ENCODE measurements at places on chromosomes 11 and 22.

GRCh38 chr11:108003623-108004022 lies 5.1 kb upstream of the CUL5 start:
- no peak for DNase-seq

GRCh38 chr11:34433899-34434298 lies 4.8 kb upstream of the CAT start:
- DNase-seq = no peak

DNA sequence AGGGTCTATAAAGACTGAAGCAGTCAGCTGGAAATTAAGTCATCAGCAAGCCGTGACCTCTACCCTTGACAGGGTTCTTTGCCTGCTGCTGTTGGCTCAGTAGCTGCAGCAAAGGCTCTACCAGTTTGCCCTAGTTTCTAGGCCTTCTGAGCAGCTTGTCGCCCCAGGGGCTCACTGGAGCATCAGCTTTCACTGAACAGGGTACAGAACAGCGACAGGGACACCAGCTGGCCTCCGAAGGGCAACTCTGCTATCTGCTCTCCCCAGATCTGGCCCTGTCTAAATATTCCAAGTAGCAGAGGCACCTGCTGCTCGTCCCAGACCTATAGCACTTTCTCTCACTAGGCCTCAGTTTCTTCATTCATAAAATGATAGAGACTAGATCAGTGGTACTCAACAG lies 42.4 kb downstream of the SMCO4 start:
- no peak for DNase-seq

GRCh38 chr11:93784935-93785360 lies 866 bp downstream of the MED17 start:
- DNase-seq = peak; percentile 20

DNA sequence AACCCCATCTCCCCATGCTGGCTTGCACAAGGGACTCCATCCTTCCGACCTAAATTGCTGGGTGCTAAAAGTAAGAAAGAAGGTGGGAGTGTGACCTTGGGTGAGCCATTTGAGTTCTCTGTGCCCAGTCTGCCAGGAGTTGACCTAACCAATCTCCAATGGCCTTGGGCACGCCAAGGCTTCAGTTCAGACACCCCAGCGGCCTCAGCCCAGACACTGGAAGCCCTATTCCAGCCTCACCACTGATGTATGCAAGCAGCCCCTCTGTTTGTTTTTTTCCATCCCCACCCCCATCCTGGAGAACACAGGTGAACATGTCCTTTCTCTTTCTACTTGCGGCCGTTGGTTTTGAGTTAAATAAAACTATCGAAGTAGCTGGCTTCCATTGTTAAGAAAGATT lies 31.9 kb downstream of the MYH9 start:
- no peak for DNase-seq

DNA sequence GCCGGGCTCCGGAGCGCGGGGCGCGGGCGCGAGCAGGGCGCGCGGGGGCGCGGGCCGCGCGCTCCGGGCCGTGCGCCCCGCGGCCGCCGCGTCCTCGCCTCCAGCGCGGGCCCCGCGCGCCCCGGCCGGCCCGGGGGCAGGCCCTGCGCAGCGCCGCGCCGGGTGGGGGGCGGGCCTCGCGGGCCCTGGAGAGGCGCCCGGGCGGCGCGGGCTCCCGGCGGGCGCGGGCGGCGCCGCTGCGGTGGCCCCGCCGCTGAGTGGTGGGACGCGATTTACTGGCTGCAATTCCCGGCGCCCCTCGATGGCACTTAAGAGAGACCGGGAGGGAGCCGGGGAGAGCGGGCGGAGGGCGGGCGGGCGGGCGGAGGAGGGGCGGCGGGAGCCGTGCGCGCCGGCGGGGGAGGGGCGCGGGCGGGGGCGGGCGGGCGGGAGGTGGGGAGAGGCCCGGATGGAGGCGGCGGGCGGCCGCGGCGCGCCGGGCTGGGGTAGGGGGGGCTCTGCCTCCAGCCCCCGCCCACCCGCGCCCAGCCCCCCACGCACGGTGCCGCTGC lies 73.2 kb upstream of the TCF20 start:
- DNase-seq = no peak

GRCh38 chr11:27401833-27402316 lies 38.9 kb upstream of the CCDC34 start:
- no peak for DNase-seq

GRCh38 chr11:60100516-60100915 lies 12.1 kb downstream of the MS4A2 start:
- no peak for DNase-seq

GRCh38 chr11:76782531-76783293 lies 444 bp upstream of the TSKU start:
- peak; percentile 74 for DNase-seq

DNA sequence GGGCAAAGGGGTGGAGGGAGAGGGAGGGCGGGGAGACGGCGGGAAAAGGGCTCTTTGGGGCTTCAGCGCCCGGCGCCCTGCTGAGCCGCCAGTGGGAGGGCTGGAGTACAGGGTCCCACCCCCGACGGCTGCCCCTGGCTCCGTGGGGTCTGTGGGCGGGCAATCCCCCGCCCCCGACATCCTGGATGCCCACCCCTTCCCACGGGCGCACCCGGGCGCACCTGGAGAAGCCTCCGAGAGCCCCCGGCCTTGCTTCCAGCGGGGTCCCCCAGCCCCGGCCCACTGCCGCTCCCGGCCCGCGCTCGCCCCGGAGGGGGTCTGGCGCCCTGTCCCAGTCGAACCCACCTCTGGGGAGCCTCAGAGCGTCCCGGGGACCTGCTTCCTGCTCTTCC lies 394 bp downstream of the CHRM4 start:
- DNase-seq = no peak

- DNase-seq = no peak
Measured at GRCh38 chr22:47380692-47381091, 618.2 kb downstream of the TBC1D22A start.

- no peak for DNase-seq
Measured at GRCh38 chr11:86301742-86302091, 323 bp upstream of the HIKESHI start.

GRCh38 chr11:32851251-32851650 lies 21.5 kb downstream of the PRRG4 start:
- DNase-seq = no peak

DNA sequence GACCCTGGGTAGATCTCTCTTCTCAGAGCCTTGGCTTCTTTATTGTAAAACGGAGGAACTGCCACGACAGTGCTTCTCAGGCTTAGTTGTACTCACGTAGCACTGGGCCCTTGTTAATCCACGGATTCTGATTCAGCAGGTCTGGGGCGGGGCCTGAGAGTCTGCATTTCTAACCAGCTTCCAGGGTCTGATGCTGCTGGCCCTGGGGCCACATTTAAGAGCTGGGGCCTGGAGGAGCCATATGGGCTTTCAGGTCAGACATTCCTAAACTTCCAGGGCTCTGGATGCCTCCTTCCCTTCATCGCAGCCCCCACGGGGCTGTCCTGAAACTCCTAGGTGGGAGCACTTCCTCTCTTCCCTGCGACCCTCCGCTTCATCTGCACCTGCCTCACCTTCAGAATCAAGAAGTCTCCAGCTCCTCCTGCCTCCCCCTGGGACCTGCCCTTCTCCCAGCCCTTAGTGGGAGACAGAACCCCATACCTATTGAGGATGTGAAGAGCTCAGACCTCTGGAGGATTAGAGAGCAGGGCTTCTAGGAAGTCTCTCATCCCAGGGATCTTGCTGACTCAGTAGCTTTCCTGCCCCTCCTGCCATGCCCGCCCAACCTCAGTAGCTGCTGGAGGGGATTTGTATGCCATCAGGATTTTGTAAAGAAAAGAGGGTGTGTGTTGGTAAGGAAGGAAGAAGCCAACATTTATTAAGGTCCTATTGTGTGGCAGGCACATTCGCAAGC lies 92.5 kb downstream of the LRRC32 start:
- DNase-seq = no peak

DNA sequence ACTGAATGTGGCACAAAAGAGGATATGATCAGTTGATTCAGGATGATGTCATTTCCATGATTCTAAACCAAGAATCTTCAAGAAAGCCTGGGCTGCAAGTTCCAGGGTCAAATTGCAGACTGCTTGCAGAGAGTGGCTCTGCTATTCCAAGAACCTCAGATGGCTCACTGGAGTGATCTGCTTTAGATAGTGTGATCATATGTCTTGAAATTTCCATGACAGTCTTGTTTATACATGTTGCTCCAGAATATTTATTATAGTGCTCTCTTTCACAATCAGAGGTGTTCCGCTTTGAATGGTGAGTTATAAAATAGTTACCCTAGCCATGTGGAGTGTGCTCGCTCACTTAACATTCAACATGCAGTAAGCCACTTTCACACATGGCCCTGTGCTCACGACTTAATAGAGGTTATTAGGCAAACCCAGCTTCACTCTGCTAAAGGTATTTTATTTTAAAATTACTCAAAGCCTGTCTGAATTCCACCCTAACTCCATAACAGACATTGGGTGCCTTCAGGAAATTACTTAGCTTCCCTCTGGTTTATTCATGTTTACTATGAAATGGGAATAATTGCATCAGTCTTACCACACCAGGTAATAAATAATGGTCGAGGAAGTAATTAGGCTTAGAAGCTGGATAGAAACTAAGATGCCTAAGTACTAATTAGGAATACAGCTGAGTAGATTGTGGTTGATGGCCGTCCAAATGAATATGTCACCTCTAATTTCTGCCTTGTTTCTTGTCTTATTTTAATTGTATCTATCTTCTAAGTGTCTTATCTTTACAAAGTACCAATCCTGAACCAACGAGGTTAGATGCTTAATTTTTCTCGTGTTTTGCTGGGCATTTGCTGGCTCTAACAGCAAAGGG lies 187.9 kb downstream of the ETS1 start:
- no peak for DNase-seq

GRCh38 chr11:122334546-122335339 lies 218.7 kb upstream of the BLID start:
- DNase-seq = no peak

- DNase-seq = no peak
Measured at GRCh38 chr11:118087931-118088330, 1.2 kb upstream of the SMIM35 start.

- DNase-seq = no peak
Measured at GRCh38 chr11:42265072-42265471, 805.6 kb upstream of the LRRC4C start.

- DNase-seq = no peak
Measured at GRCh38 chr11:8023831-8024555, 36.9 kb downstream of the EIF3F start.

- DNase-seq = no peak
Measured at GRCh38 chr11:61853698-61854169, 25.6 kb downstream of the FADS2 start.

DNA sequence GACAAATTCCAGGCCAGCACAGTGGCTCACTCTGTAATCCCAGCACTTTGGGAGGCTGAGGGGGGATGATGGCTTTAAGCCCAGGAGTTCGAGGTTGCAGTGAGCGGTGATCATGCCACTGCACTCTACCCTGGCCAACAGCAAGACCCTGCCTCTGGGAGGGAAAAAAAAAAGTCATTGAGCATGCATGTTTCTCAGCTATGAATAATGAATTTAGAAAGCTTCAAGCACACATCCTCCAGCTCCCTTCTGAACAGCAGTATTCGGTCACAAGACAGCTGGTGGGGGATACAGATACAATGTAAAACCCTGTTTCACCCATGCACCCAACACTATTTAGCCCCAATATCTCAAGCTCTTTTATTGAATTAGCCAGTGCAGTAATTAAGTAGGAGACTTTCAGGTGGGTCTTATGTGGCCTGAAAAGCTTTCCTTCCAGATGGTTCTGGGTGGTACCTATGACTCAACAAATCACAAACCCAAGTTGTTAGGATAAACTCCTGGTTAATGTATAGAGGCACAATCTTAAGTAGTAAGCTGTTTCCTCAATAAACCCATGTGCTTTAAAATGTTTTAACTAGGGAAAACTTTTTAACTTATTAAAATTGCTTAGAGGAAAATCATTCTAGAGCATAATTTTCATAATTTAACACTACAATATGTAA lies 13.4 kb downstream of the PRDM10 start:
- DNase-seq = no peak

DNA sequence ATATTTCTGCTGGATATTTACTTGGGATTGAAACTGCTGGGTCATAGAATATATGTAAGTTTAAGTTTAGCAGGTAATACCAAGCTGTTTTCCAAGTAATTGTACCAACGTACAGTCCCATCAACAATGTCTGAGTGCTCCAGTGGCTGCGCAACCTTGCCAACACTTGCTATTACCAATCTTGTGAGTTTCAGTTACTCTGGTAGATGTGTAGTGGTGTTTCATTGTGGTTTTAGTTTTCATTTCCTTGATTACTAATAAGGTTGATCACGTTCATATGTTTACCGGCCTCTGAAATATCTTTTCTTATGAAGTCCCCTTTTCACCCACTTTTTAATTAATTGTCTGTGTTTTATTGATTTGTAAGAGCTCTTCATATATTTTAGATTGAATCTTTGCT lies 370.6 kb upstream of the CADM1 start:
- DNase-seq = no peak

DNA sequence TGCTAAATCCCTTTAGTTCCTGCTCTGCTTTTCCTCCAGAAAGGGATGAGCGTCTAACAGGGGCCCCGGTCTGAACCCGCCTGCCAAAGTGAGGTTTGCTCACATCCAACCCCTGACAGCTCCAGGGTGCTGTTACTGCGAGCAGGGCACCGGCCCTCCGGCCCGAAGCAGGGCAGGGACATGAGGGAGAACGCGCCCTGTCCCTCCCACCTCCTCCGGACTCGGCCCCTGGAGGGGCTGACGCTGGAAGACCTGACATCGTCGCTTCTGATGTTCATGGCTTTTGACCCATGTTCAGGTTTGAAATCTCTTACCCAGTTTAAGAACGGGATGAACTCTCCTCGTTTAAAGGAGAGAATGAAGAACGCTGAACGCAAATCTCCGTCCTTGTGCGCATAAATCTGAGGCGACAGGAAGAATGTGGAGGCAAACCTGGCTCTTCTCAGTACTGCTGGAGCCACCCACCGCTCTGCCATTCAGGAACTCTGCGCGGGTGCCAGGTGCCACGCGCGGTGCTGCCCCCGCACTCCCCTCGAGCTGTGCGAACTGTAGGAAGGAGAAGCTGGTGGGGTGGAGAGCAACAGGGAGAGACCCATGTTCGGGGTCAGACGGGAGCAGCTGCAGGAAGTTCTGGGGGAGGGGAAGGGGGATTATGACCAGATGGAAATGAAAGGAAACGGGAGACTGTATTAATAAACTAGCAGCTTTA lies 826 bp upstream of the EEF1G start:
- DNase-seq = peak; percentile 21

GRCh38 chr11:61752117-61752924 lies at the start of gene MYRF:
TSS of gene MYRF (plus strand) at chr11:61752636. CDS start at chr11:61752745, 109 bp downstream.
- peak; percentile 75 for DNase-seq
